ENCODE measurements at places on chromosomes 12 and 14.

GRCh38 chr14:94775091-94775870 lies 5.4 kb upstream of the GSC start:
- DNase-seq, result no peak

DNA sequence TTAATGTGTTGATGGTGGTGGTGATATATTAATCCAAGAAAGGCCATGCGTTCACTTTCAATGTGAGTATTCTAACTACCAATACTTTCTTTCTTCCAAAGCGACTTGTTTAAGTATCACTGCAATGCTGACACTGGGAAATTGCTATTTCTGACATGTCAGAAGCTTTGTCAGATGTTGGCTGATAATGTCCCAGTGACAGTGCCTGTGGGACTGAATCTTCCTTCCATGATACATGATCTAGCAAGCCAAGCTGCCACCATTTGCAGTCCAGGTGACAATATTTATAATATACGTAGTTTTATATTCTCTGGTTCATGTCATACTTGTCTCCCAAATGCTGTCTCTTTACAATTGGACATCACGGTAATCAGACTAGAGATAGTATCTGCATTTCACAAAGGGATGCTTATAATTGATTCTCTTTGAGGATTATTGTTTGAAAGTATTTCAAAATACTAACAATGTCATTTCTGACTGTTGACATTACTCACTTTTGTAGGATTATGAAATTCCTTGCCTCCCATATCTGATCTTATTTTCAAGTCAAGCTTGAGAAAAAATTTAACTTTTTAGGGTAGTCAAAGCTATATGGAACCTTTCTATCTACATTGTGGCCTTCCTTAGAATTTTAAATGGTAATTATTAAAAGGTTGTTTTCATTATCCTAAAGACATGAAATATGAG lies 57.3 kb downstream of the KNTC1 start:
- no peak for DNase-seq

DNA sequence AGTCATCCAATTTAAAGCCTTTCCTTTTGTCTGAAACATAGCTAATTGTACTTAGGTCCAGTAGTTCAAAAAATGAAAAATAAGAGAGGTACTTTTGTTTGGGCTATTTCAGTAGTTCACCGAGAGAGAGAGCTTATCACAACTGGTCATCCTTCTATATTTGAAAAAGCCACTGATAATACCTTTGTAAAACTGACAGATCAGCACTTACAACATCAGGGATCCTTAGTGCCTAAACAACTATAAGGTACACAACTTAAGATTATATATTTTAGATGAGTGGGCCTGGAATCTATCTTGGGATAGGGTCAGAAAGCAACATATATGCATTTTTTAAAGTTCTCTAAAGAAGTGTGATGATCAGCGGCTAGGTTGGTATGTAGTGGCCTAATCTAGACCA lies 97.9 kb downstream of the SOX5 start:
- no peak for DNase-seq

- no peak for DNase-seq
Observed at GRCh38 chr12:12392413-12392812, 35.5 kb downstream of the BORCS5 start.

GRCh38 chr14:96894966-96895365 lies 97.8 kb downstream of the VRK1 start:
- DNase-seq, result no peak

DNA sequence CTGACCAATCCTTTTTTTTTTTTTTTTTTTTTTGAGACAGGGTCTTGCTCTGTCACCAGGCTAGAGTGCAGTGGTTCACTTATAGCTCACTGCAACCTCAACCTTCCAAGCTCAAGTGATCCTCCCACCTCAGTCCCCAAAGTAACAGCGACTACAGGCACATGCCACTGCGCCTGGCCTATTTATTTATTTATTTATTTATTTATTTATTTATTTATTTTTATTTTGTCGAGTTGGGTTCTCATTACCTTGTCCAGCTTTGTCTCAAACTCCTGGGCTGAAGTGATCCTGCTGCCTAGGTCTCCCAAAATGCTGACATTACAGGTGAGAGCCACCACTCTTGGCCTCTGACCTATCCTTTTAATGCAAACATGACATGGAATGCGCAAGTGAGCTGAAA lies 124.4 kb downstream of the GXYLT1 start:
- DNase-seq, result no peak

DNA sequence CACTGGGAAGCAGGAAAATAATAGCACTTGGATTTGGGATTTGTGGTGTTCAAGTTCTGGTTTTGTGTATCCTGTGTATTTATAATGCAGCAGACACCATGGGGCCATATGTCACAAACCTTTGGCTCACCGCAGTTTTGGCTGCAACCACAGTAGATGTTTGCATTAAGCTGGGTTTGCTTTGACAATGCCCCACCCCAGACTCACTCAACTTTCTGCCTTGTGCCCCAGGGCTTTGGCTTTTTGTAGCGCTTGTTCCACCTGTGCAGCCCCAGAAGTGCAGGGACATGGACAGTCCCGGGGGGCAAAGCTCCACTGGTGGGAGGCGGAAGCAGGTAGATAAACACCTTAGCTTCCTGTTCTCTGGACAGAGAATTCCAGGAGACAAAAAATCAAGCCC lies 446.9 kb downstream of the MED13L start:
- no peak for DNase-seq

- no peak for DNase-seq
Observed at GRCh38 chr12:50627491-50627890, 122.7 kb downstream of the DIP2B start.

- DNase-seq, result no peak
Observed at GRCh38 chr12:103680591-103681141, 93.6 kb downstream of the STAB2 start.

GRCh38 chr14:92532490-92533163 lies 19.0 kb downstream of the RIN3 start:
- no peak for DNase-seq

- DNase-seq, result no peak
Observed at GRCh38 chr14:96145116-96145864, 59.3 kb upstream of the BDKRB2 start.

- no peak for DNase-seq
Observed at GRCh38 chr14:23406725-23407355, 1.2 kb downstream of the MYH6 start.

GRCh38 chr12:7787574-7788293 lies 1.5 kb upstream of the NANOG start:
- DNase-seq, result no peak

DNA sequence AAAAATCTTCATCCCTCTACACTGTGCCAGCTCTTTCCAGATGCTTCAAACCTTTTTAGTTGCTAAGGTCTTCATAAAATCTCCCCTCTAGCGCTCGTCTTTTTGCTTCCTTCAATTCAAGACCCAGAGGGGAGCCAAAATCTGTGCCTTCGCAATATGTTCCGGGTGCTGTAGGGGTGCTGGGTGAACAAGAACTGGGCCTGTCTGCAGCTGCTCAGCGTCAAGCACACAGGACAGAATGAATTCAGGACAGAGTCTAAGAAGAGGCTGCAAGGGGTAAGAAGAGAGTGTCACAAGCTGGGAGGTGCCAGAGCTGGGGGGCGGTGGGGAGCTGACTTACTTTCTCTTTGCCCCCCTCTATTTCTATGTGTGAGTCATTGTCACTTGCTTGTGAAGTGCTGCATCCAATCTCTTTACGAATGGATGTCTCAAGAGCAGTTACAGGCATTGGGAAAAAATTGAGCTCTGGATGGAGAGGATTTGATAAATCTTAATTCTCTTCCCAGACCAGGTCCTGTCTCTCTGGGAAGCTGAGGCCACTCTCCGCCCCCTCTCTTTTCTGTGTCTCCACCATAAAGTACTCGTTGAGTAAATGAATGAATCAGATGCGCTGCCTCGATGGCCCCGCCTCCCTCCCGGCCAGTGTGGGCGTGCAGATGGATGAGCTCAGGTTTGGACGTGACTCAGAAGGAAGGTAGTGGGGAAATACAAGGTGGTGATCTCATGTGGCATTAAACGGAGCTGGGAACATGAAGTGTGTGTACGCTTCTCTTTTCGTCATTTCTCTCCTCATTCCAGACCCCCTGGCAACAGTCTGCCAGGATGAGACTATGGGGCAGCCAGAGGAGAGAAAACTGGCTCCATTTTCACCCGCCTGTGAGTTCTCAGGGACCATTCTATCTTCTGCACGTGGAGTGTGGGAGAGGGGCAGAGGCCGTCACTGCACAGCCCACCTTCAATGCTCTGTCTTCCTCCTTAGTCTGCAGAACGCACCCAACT lies 91.3 kb downstream of the TSPAN9 start:
- DNase-seq, result no peak

GRCh38 chr14:75215520-75215919 lies 39.1 kb upstream of the TMED10 start:
- DNase-seq, result no peak

GRCh38 chr12:114254998-114255397 lies 150.9 kb downstream of the TBX5 start:
- DNase-seq, result no peak

- peak; percentile 81 for DNase-seq
Observed at GRCh38 chr12:100716945-100717732, 77.4 kb upstream of the ANO4 start.

- no peak for DNase-seq
Observed at GRCh38 chr12:88108021-88108420, 33.9 kb downstream of the CEP290 start.

DNA sequence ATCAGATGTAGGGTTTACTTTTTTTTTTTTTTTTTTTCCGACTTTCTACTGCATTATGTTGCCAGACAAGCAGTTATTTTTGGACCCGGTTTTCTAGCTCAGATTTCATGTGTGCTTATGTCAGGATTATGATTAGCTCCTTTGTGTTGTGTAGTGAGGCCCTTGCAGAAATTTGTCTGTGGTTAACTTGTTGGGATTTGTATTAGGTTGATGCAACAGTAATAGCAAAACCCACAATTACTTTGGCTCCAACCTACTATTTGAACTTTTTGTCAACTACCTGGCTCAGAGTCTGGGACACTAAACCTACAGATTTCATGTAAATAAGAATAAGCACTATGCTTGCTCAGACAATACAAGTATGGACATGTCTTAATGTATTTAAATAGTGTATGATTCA lies 44.1 kb upstream of the KCNJ8 start:
- DNase-seq, result no peak

DNA sequence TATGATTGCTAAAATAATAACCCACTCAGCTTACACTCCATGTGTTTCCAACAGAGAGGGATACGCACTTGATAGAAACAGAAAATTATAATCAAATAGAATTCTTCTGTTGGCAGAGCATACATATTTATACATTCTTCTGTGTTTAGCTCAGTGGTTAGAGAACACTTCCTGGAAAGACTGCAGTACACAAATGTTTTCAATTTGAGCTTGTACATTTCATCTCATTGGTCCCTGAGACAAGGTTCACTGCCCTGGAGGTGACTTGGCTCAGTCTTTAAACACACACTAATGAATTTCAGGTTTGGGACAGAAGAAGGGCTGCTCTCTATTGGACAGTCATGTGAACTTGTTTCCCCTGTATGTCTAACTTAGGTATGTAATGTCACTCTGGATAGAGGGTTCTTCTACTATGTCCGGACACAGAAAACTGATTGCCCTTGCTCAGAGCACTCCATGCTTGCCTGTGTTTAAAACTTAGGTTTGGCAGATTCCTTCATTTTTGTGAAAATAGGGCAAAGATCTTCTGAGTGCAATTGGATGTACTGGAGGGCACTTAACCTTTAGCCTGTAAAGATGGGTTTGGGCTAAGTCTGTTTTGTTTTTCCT lies 22.9 kb downstream of the PROX2 start:
- no peak for DNase-seq

GRCh38 chr14:70807898-70808415 lies 1.4 kb downstream of the MAP3K9 start:
- DNase-seq, result peak; percentile 28

DNA sequence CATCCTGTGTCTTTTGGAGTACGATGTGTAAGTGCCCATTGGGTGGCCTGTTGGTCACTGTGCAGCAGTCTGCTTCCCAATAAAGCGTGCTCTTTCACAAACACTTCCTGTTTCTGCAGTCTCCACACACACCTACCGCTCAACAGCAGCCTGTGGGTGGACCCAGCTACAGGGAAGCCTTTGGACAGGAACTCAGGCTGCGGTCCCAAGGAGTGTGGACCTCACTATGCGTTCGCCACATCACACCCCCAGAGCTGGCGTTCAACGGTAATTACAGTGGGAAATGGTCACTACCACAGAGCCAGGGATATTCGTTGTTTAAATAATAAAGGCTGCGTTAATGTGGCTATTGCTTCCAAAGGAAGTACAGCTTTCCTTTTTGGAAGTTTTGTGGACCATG lies 16.2 kb downstream of the PSMC1 start:
- DNase-seq, result no peak

- DNase-seq, result peak; percentile 51
Observed at GRCh38 chr12:47870175-47870781, 34.5 kb downstream of the VDR start.

GRCh38 chr14:36550899-36551298 lies 30.9 kb upstream of the NKX2-1 start:
- no peak for DNase-seq

DNA sequence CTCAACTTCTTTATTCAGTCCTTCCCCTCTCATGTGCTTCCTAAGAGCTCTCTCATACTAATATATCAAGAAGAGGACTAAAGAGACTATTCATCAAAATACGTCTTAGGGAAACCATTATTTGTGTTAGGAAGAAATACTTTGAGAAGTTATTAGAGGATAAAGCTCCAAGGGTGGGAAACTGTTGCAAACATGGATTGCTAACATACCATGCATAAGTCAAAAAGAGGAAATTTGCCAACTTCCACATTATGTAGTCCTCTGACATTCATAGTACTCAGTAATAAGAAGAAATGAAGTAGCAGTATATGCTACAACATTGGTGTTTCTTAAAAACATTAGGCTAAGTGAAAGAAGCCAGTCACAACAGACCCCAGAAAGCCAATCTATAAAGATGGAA lies 128.8 kb upstream of the CLEC14A start:
- DNase-seq, result no peak

GRCh38 chr12:117408161-117408791 lies 46.9 kb upstream of the NOS1 start:
- no peak for DNase-seq

- DNase-seq, result no peak
Observed at GRCh38 chr14:94050231-94050880, 24.2 kb downstream of the OTUB2 start.

GRCh38 chr14:50910495-50911420 lies 33.5 kb downstream of the PYGL start:
- DNase-seq, result peak; percentile 34

GRCh38 chr12:93767524-93767863 lies 90.3 kb downstream of the CRADD start:
- no peak for DNase-seq

DNA sequence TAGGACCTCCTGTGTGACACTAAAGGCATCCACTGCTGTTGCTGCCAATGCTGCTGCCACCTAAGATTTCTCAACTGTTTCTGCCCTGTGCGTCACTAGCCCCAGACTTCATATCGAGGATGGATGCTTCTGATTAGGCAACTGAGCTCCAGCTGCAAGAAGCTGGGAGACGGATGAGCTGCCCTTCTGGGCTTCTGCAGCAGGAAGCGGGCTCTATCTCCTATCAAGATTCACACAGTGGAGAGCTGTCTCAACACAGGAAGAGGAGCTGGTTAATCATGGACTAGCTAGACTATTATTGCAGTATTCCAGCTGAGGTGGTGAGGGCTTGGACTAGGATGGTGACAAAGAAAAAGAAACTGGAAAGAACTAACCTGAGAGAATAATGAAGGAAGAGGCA lies 59.2 kb upstream of the PELI2 start:
- no peak for DNase-seq
